ENCODE measurements at places on chromosomes 16 and 17.

GRCh38 chr16:67230809-67231660, 4.1 kb downstream of the TMEM208 start:
- DNase-seq: no peak

GRCh38 chr16:85569615-85570212, 43.4 kb upstream of the GSE1 start:
- DNase-seq: no peak

GRCh38 chr17:70655176-70655958, 486.0 kb downstream of the KCNJ2 start:
- DNase-seq: no peak

GRCh38 chr17:58061672-58062071, 21.5 kb upstream of the DYNLL2 start:
- DNase-seq: no peak

DNA sequence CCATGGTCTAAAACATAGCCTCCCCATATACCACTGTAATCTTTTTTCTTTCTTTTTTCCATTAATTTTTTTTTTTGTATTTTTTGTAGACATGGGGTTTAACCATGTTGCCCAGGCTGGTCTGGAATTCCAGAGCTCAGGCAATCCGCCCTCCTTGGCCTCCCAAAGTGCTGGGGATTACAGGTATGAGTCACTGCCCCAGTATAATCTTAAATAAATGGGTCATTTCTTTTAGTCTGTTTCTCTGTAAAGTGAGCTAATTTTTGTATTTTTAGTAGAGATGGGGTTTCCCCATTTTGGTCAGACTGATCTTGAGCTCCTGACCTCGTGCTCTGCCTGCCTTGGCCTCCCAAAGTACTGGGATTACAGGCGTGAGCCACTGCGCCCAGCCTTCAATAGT, 5.7 kb upstream of the NME1 start:
- DNase-seq: no peak

- no peak for DNase-seq
Measured at GRCh38 chr16:88812513-88813268, 963 bp upstream of the APRT start.

DNA sequence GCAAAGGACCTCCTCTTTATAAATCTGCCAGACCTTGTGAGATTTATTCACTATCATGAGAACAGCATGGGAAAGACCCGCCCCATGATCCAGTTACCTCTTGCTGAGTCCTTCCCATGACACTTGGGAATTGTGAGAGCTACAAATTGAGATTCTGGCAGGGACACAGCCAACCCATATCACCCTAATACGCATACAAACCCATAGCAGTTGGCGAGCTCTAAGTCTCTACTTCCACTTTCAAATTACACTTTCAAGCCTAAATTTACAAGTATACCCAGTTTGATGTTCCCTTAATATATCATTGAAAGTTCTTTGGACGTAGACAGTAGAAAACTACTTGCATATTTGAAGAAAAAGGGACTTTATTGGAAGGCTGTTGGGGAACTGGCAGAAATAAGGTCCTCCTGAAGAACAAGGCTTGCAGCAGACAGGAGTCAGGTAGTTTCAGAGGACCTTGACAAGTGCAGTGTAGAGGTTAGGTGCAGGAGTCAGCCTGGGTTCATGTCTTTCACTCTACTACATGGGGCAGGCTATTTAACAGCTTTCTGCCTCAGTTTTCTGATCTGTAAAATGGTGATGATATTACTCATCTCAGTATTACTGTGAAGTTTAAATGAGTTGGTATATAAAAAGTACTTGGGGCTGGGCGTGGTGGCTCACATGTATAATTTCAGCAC, 107.9 kb upstream of the EEF2KMT start:
- no peak for DNase-seq

DNA sequence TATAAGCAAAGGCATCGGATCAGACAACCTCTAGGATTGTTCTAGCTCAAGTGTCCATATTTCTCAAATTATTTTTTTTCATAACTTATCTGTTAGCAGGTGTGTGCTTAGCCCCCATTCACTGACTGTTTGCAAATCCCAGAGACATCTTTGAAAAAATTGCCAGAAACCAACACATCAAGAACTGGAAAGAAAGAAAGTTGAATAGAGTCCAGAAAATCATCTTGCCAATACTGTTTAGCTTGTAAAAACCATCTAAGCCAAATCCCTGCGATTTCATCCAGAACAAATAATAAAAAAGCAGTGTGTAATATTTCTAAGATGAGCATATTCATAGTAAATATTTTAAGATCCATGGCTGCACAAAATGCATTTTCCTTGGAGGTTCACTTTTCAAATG, 64.5 kb downstream of the WSCD1 start:
- DNase-seq: no peak

GRCh38 chr16:55622272-55622671, 33.5 kb upstream of the SLC6A2 start:
- DNase-seq: no peak

DNA sequence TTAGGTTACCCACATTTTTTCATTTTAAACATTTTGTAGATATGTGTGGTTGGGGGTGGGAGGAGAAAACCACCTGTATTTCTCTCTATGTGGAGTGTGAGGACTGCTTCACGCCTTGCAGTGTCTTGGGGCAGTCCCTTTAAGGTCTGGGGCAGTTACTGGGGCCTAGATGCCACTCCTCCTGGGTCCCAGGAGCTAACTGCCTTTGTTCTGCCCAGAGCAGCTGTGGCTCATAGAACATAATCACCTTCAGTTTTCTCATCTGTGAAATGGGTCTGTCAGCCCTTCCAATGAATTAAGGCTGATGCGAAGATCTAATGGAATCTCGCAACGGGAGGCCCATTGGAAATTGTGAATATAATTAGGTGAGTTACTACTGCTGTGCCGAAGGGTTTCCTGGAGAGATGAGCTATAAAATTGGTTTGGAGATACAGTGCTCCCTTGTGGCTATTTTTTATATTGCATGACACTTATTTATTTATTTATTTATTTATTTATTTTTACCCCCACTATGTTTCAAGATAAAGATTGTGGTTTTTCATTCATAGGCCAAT, 22.9 kb downstream of the DHRS7C start:
- DNase-seq: no peak

DNA sequence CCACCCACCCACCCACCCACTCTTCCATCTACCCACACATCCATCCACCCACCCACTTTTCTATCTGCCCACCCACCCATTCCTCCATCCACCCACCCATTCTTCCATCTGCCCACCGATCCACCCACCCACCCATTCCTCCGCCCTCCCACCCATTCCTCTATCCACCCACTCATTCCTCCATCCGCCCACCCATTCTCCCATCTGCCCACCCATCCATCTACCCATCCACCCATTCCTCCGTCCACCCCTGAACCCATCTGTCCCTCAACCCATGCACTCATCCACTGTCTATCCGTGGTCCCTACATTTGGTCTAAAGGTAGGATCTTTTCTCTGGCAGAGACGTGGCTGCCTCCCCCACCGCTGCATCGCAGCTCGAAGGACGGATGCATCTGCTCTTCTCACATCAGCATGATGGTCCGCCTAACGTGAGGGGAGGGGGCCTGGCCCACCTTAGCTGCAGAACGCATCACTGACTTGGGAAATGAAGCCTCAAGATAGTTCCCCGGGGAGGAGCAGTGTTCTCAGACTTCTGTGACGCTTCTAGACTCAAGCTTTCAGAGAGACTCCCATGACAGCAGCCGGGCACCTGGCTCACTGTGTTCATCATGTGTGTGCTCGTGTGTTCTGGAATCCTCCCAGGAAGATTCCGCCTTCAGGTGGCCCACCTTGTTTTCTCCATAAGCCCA, 17.2 kb upstream of the GSE1 start:
- DNase-seq: no peak

DNA sequence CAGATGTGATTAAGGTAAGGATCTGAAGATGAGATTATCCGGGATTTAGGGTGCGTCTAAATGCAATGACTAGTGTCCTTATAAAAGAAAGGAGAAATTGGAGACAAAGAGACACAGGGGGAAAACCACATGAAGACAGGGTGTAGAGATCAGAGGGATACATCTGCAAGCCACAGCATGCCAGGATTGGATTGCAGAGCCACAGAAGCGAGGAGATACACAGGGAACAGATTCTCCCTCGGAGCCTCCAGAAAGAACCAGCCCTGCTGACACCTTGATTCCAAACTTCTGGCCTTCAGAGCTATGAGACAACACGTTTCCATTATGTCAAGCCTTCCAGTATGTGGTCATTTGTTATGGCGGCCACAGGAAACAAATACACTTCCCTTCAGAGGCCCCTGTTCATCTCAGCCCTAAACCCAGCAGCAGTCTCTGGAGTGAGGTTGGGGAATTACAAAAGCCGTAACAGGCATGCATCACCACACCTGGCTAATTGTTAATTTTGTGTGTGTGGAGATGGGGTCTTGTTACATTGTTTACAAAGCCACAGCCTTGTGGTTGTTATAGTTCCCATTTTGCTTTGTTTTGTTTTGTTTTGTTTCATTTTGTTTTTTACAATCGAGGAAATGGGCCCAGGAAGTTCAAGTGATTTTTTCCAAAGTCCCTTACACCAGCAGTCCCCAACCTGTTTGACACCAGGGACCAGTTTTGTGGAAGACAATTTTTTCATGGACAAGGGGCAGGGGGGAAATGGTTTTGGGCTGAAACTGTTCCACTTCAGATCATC, 51.6 kb upstream of the LYRM9 start:
- no peak for DNase-seq
